ENCODE measurements at places on chromosomes 3 and 15.
A peak's percentile ranks its signal among the peaks of the same experiment; 100 is the strongest.

- no peak for DNase-seq
These were observed 251.3 kb upstream of the HES1 start for GRCh38 chr3:193884652-193885051.

DNA sequence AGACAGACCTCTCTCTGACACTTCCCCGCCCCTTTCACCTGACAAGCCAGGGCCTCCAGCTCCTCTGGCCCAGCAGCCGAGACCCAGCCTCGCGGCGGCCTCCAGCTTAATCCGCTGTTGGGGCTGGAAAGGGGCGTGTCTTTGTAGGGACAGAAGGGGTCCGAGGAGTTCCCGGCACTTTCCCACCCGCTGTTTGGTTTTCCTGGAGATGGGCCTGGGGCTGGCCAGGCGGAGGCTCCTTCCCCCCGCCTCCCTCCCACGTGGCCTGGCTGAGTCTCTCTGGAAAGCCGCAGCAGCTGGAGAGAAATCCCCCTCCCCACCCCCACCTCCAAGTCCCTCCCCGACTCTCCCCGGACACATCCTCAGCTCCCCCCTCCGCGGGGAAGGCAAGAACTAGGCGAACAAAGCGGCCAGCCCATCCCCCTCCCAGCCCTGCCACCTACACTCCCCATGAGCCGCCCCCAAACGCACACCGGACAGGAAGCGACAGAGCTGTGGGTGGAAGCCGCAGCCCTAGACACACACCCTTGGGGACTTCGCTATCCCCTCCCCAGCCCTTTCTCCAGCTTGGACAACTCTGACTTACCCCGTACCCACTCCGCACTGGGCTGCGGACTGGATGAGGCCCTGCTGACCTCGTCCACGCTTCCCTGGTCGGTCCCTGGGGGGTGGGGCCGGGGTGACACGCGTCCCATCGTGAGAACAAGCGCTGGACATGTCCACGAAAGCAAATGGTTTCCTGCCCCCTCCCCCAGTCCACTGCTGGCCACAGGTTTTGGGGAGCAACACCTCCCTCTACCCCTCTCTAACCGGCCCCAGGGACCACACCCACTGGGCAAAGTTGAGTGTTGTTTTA lies 1.2 kb downstream of the IGDCC4 start:
- DNase-seq, result no peak

GRCh38 chr15:35173444-35174118 lies 88.5 kb upstream of the NANOGP8 start:
- DNase-seq, result no peak

DNA sequence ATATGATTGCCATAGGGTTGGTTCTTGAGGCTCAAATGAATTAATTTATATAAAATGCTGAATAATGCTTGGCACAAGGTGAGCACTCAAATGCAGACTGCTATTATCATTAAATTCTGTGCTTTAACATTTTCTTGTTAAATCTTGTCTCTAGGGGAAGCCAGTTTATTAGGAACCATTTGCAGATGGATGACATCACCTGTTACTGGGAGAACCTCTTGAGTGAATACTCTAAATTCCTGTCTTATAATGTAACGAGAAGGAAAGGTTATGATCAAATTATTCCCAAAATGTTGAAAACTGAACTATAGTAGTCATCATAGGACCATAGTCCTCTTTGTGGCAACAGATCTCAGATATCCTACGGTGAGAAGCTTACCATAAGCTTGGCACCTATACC lies 6.2 kb upstream of the TIMMDC1 start:
- DNase-seq, result no peak

GRCh38 chr3:46359733-46360493 lies 6.0 kb downstream of the CCR2 start:
- DNase-seq, result no peak

DNA sequence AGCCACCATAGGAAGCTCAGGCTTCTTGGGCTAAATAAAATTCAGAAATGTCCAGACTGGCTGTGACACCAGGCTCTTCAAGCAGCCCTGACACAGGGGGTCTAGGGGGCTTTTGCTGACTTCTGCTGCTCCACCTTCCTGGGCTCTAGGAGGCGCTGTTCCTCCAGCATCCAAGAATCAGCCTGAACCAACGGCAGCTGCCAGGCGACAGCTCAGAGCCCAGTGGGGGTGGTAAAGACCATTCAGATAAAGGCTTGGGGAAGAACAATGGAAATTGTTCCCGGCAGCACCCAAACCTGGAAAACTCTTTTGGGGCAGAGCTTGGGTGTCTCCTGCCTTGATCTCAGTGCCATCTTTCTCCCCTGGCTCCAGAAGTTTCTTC lies 21.6 kb upstream of the PSTPIP1 start:
- DNase-seq, result peak; percentile 30

- no peak for DNase-seq
These were observed 21.0 kb upstream of the DPH6 start for GRCh38 chr15:35566991-35567390.

- no peak for DNase-seq
These were observed 33.8 kb upstream of the GYG1 start for GRCh38 chr3:148957586-148957985.

DNA sequence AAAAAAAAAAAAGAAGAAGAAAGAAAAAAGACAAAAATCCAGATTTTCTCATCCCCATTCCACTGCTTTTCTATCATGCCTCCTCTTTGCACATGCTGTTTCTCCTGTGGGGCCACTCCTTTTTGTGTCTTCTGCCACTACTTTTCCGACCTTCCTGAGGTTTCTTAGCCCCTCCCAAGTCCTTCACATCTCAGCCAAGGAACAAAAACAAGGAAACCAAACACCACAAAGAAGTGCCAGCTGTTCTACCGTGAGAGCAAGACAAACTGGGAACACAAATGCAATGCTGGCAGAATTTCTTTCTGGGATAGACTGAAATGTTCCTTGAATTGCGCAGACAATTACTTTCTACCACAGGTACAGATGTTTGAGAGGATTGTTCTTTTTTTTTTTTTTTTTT lies 83.2 kb downstream of the MB21D2 start:
- no peak for DNase-seq

GRCh38 chr3:143121241-143122088 lies 1.9 kb downstream of the CHST2 start:
- DNase-seq, result peak; percentile 69

- no peak for DNase-seq
These were observed 6.1 kb downstream of the TNFAIP8L3 start for GRCh38 chr15:51088585-51088984.

GRCh38 chr15:85584872-85585271 lies 204.5 kb downstream of the AKAP13 start:
- no peak for DNase-seq
